ENCODE measurements at places on chromosomes 1 and 21. TPM values are rescaled to one million over a fixed set of nuclear protein-coding genes. Genes with fewer than 3 reads are reported as not detected.

- no peak for DNase-seq
- no peaks in the 10 kb centered on the region for H3K36me3 ChIP-seq
- no peaks in the 10 kb centered on the region for H3K27me3 ChIP-seq
Observed at GRCh38 chr1:227388214-227389168, 70.2 kb upstream of the CDC42BPA start.

- no peak for DNase-seq
- H3K27me3 ChIP-seq: no peaks in the 10 kb centered on the region
- no peak overlapping the region for H3K27ac ChIP-seq
Observed at GRCh38 chr1:185846672-185847444, 112.7 kb downstream of the HMCN1 start.

GRCh38 chr1:1757422-1758058 lies 20.7 kb downstream of the NADK start:
- no peaks in the 10 kb centered on the region for H3K27me3 ChIP-seq
- H3K27ac ChIP-seq: peak overlapping the region; percentile 67
- DNase-seq: no peak

The SLFNL1 gene
- 0.09 TPM for total RNA-seq

DNA sequence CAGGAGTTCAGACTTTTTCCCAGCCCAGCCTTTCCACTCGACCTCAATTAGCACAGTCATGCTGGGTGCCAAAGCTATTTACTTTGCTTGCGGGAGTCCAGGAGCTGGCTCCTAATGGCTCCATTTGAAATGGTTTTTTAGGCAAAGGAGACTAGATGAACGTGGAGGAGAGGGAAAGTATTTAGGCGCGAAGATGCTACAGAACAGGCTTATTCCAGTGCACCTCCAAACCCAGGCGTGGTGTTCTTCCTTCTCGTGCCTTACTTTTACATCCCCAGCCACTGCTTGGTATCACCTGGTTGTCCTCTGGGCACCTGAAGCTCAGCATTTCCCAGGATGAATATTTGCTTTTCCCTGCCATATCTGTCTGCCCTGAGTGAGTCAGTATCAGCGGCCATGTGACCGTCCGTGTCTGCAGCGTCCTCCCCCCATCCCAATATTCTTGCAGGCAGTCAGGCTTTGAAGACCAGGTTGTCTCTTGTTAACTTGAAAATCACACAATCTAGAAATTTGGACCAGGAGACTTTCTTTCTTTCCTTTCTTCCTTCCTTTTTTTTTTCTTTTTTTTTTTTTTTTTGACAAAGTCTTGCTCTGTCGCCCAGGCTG lies 198.5 kb downstream of the DYRK1A start:
- peak overlapping the region; percentile 97 for H3K4me3 ChIP-seq
- H3K4me1 ChIP-seq: peaks cover 16% of the 10 kb centered on the region
- no peak for DNase-seq
- H3K27ac ChIP-seq: peak overlapping the region; percentile 97
- H3K36me3 ChIP-seq: no peaks in the 10 kb centered on the region
- H3K27me3 ChIP-seq: no peaks in the 10 kb centered on the region

GRCh38 chr1:78658901-78659300 lies 9.3 kb downstream of the IFI44 start:
- no peak overlapping the region for H3K4me3 ChIP-seq
- H3K4me1 ChIP-seq: no peaks in the 10 kb centered on the region
- H3K27ac ChIP-seq: no peak overlapping the region
- no peak for DNase-seq
- peaks cover 32% of the 10 kb centered on the region for H3K36me3 ChIP-seq

DNA sequence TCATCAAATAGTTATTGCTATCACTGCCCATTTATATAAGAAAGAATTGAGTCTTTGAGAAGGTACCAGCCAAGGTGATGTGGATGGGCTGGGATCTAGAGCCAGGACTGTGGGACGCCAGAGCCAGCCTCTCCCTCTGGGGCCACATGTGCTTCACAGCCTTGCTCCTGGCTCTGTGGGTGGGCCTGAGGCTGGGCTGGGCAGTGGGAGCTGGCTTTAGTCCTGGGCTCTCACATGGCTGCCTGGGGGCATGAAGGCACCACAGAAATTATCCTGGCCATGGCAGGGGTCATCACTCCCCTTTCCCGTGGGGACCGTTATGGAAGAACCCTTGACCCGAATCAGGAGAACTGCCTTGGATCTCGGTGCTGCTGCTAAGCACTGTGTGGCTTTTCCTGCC lies 203.1 kb downstream of the TRABD2B start:
- no peaks in the 10 kb centered on the region for H3K27me3 ChIP-seq
- no peaks in the 10 kb centered on the region for H3K4me1 ChIP-seq
- no peak overlapping the region for H3K27ac ChIP-seq
- no peak for DNase-seq
- H3K4me3 ChIP-seq: no peak overlapping the region

DNA sequence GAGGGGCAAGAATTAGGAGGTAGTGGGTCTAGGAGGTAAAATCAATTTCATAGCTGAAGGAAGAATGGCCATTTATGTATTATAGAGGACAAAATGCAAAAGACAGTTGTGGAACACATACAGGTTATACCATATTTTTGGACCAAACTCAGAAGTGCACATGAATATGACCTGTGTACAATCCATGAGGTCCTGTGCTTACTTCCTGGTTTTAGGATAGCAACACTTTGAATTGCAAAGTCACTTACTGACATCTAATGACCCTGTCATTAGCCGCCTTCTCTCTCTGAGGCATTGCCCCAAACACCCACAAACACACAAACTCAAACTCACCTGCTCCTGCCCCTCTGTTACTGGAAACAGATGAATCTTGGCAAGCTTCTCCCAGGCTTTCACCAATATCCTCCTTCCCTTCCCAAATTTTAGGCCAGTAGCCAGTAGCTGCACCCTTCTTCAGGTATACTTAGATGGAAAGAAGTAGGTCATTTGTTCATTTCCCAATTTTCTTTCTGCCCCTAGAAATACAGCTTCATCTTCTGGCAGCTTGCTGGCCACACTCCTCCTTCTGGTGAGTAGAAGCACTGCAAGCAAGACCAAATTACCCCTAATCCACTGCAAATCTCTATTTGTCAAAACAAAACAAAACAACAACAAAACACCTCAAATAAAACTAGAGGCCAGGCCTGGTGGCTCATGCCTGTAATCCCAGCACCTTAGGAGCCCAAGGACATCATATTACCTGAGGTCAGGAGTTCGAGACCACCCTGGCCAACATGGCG lies 13.7 kb upstream of the RPL5 start:
- H3K27ac ChIP-seq: no peak overlapping the region
- H3K4me1 ChIP-seq: no peaks in the 10 kb centered on the region
- H3K27me3 ChIP-seq: no peaks in the 10 kb centered on the region
- H3K4me3 ChIP-seq: no peak overlapping the region

- no peak overlapping the region for H3K27ac ChIP-seq
- H3K36me3 ChIP-seq: no peaks in the 10 kb centered on the region
- no peak overlapping the region for H3K4me3 ChIP-seq
- H3K4me1 ChIP-seq: no peaks in the 10 kb centered on the region
Observed at GRCh38 chr21:39484711-39485276, 33.0 kb downstream of the SH3BGR start.

DNA sequence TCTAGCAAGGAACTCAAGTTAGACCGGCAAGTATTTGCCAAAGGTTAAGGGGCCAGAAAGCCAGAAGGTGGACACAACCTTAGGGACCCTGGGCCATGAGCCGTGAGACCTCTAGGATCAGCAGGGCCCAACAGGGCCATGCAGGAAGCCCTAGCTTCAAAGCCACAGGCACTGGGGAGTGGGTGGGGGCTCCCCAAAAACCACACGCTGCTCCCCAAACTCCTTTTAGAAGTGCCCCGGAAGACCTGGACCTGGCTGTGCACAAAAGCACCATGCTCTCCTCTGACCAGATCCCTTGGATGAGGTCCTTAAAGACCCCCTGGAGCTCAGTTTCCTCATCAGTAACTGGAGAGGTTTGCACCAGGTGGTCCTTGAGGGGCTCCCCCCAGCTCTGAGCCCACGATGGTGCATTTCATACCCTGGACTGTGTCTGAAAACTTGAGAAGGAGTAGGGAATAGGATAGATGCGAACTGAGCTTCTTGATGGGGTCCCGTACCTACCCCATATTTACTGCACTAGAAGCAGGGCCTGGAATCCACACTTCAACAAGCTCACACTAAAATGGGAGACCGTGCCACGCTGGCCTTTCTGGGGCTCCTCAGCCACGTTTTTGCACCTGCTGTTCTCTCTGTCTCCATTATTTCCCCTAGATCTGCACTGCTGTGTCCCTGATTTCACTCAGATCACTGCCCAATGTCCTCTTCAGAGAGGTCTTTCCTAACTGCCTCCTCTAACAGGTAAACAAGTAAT lies 40.6 kb upstream of the LBR start:
- peak overlapping the region; percentile 90 for H3K27ac ChIP-seq
- peaks cover 29% of the 10 kb centered on the region for H3K4me1 ChIP-seq
- peak overlapping the region; percentile 84 for H3K4me3 ChIP-seq
- no peak for DNase-seq
- no peaks in the 10 kb centered on the region for H3K36me3 ChIP-seq
- H3K27me3 ChIP-seq: no peaks in the 10 kb centered on the region

The LAD1 gene
- not detected for total RNA-seq

- H3K27me3 ChIP-seq: no peaks in the 10 kb centered on the region
- no peak overlapping the region for H3K4me3 ChIP-seq
- no peak overlapping the region for H3K27ac ChIP-seq
- DNase-seq: no peak
- no peaks in the 10 kb centered on the region for H3K4me1 ChIP-seq
Observed at GRCh38 chr1:37064039-37064438, 29.7 kb upstream of the GRIK3 start.

The REN gene
- not detected for total RNA-seq

DNA sequence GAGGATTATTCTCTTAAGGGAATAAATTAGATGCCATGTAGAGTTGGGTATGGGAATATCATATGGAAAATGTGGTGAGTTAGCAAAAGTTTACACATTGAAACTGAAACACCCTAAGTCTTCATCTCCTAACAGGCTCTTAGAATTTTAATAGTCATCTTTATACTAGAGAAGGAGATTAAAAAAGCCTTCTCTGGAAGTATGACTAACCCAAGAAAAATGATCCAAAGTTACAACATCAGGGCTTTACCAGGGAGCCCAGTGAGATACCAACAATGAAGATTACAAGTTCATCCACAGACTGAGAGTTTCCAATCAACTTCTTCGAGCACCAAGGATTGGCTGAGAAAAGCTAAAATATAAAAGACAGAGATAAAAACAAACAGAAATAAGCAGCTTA lies 70.0 kb upstream of the KIAA0040 start:
- no peaks in the 10 kb centered on the region for H3K36me3 ChIP-seq
- H3K27ac ChIP-seq: no peak overlapping the region
- H3K4me1 ChIP-seq: no peaks in the 10 kb centered on the region
- no peak for DNase-seq
- no peaks in the 10 kb centered on the region for H3K27me3 ChIP-seq

DNA sequence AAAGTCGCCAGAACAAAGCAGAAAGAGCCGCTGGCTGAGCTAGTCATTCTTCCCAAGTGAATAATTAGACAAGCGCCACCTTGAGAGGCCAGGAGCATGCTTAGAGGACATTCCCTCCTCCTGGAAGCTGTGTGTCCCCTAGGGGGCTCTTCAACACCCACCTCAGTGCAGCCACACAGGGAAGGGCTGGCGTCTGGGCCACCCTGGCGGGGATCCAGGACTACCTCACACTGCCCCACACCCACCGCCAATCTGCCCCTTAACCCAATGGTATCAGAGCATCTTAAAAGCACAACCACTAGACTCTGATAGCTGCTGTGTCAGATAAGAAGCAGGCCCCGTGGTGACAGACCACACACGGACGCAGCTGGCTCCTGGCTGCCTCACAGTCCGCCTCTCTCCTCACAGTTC lies 24.9 kb downstream of the SETD4 start:
- H3K4me1 ChIP-seq: no peaks in the 10 kb centered on the region
- no peak for DNase-seq
- no peak overlapping the region for H3K4me3 ChIP-seq
- H3K27ac ChIP-seq: no peak overlapping the region

GRCh38 chr1:240193679-240194078 lies 102.0 kb downstream of the FMN2 start:
- H3K4me1 ChIP-seq: no peaks in the 10 kb centered on the region
- no peaks in the 10 kb centered on the region for H3K36me3 ChIP-seq
- no peak for DNase-seq
- no peaks in the 10 kb centered on the region for H3K27me3 ChIP-seq

- no peaks in the 10 kb centered on the region for H3K4me1 ChIP-seq
- no peaks in the 10 kb centered on the region for H3K27me3 ChIP-seq
- H3K4me3 ChIP-seq: no peak overlapping the region
- H3K27ac ChIP-seq: no peak overlapping the region
- no peak for DNase-seq
- no peaks in the 10 kb centered on the region for H3K36me3 ChIP-seq
Observed at GRCh38 chr1:212981025-212981495, 30.7 kb downstream of the VASH2 start.

DNA sequence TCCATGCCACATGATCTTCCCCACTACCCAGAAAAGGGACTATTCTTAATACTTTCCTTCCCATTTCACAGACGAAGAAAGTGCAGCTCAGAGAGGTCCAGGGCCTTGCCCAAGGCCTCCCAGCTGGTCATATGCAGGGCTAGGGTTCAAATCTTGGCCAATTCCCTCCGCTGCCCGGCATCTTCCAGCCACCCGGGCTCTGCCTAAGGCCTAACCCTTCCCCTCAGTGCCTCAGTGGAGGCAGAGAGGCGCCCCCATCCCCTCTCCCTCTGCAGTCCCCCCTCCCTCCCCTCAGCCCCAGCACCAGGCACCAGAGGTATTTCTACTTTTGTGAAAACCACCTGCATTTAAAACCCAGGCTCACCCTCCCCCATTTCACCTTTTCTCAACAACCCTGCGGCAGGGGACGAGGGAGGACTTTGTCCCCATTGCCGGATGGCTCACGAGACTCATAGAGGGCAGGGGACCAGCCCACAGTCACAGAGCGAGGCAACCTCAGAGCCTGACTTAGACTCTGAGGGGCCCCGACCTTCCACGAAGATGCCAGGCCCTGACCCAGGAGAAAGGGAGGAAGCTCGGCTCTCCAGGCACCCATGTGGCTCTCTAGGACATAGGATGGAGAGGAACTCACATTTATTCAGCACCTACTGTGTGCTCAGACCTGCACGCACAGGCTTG lies 12.3 kb downstream of the LAPTM5 start:
- H3K27ac ChIP-seq: peak overlapping the region; percentile 10
- DNase-seq: no peak
- H3K4me3 ChIP-seq: peak overlapping the region; percentile 46
- no peaks in the 10 kb centered on the region for H3K27me3 ChIP-seq

The KRTAP10-9 gene
- total RNA-seq: not detected

GRCh38 chr1:48920851-48921250 lies 144.2 kb upstream of the BEND5 start:
- no peak overlapping the region for H3K27ac ChIP-seq
- H3K36me3 ChIP-seq: no peaks in the 10 kb centered on the region
- H3K27me3 ChIP-seq: no peaks in the 10 kb centered on the region
- DNase-seq: no peak
- H3K4me3 ChIP-seq: no peak overlapping the region
- H3K4me1 ChIP-seq: no peaks in the 10 kb centered on the region

GRCh38 chr21:35861661-35862060 lies 198.7 kb downstream of the SETD4 start:
- DNase-seq: no peak
- H3K36me3 ChIP-seq: no peaks in the 10 kb centered on the region
- no peak overlapping the region for H3K27ac ChIP-seq
- no peak overlapping the region for H3K4me3 ChIP-seq

The RBM8A gene
- total RNA-seq: 387 TPM

- no peaks in the 10 kb centered on the region for H3K27me3 ChIP-seq
- H3K4me3 ChIP-seq: no peak overlapping the region
- H3K27ac ChIP-seq: no peak overlapping the region
- DNase-seq: no peak
- H3K36me3 ChIP-seq: no peaks in the 10 kb centered on the region
- no peaks in the 10 kb centered on the region for H3K4me1 ChIP-seq
Observed at GRCh38 chr1:11473491-11474034, 5.4 kb upstream of the DISP3 start.

The NEXN gene
- total RNA-seq: 0.42 TPM
